ENCODE measurements at places on chromosomes 3 and 15.
A peak's percentile ranks its signal among the peaks of the same experiment; 100 is the strongest.

- no peak for DNase-seq
These were observed 51.7 kb downstream of the PLS1 start for GRCh38 chr3:142647856-142648255.

DNA sequence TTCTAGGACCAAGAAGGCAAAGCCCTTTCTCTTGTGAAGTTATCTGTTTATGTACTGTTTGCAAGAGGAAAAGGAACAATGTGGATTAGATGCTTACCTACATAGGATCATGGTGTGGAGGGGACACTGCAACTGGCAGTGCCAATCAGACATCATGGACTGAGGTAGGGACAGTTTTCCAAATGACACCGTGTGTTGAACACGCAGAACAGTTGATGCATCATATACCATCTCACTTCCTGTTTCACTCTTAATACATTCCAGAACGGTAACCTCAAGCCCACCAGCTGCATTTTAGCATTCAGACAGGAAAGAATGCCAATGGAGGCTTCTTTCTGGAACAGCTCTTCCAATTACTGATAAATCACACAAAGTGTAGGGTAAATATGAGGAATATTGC is 397.7 kb upstream of the LMCD1 start:
- DNase-seq: no peak

- no peak for DNase-seq
These were observed 159.1 kb downstream of the ATG7 start for GRCh38 chr3:11431319-11431718.

DNA sequence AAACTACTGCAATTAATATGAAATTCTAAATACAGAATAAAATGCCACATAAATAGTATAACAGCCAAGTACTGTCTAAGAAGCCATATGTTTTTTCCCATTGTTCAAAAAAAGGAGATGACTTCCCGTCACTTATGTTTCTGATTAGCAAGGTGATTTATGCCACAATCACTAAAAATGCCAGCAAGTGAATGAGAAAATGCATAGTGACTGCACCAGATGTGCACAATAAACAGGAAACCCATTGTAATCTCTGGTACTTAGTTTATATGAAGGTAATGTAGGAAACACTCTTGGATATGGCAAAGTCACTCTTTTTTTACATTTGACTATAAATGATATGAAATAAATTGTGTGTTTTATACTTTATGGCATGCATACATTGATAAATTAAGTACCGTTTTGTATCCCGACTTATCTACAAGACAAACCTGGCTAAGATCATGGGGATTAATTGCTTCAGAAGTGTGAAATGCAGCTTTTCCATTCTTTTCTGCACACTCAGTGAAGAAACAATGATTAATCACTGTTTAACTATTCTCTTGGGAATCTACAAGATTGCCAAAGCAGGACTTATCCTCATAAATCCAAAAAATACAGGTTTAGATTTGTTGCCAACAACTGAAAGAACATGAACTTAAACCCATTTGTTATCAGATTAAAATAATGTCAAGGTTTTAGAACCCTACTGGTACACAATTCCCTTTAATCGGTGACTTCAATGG is 164.5 kb downstream of the TBC1D5 start:
- DNase-seq: no peak

GRCh38 chr3:178586076-178586475 is 49.8 kb downstream of the KCNMB2 start:
- DNase-seq: no peak

GRCh38 chr3:115688418-115688817 is 65.1 kb downstream of the GAP43 start:
- no peak for DNase-seq

GRCh38 chr15:65032801-65033537 is 3.5 kb upstream of the MTFMT start:
- peak; percentile 82 for DNase-seq

DNA sequence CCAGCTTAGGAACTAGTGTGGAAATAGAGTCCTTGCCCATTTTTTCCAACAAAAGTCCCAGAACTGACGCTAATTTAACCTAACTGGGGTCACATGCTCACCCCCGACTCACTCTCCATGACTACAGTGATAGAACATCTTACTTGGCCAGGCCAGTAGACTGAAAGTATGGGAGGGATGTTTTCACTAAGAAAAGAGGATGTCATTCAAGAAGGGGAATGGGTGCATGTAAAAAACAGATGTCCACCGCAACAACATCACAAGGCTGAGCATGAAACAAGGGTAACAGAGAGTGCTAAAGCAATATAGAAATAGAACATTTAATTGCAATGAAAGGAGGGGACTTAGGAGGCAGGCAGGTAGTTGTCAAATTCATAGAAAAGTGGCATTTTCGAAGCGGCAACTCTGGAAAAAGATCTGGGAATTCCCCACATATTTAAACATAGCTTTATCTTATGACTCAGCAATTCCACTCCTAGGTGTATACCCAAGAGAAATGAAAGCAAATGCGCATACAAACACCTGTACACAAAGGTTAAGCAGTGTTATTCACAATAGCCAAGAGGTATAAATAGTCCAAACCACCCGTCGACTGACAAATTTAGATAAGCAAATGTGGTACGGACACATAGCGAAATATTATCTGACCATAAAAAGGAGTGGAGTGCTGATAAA is 41.1 kb upstream of the UBE2E2 start:
- peak; percentile 23 for DNase-seq

DNA sequence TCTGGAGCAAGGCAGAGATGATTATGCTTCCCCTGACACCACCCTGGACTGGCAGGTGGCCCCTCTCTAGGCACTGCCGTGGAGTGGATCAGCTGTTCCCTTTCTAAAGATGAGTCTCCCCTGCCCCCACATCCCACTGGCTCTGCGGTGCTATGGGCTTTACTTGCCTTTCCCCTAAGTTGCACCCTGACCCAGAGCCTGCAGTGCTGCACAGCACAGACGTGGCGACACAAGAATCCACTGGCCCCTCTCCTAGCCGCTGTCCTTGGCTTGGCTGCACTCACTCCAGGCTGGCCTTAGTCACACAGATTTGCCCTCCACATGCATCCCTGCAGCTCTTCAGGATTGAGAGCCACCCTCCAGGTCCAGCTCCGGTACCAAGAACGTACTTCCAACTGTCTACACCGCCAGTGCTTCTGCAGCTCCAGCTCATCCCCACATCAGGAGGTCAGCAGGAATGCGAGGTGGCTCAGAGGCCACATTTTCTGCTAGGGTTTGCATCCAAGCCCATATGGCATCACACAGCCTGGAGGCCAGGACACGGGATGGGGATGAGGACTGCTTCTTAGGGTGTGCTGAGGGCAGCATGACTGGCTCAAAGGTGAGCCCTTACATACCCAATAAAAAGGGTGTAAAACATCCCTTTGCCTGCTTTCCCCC is 82.4 kb upstream of the RASGRF1 start:
- DNase-seq: no peak

DNA sequence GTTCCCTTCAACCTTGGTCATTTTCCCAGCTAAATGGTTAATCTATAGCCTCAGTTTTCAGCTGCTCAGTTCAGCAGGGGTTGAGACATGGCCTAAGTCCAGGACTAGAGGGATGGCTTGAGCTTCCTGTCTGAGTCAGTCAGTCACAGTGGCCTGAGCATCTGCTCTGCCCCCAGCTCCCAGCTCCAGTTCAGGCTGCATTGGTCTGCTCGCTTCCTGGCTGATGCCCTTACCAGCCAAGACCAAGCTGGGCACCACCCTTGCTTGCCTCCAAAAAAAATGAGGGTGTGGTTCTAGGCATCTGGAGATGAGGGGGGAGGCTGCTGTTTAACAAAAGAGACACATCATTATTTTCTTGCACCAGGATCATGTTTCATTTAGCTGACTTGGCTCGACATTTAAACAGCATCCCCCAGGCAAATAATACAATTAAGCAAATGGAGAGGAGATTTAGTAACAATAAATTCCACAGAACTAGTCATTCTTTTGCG is 70.7 kb downstream of the WNT5A start:
- no peak for DNase-seq

- DNase-seq: no peak
These were observed 288.7 kb downstream of the EPHB1 start for GRCh38 chr3:135083756-135084155.

DNA sequence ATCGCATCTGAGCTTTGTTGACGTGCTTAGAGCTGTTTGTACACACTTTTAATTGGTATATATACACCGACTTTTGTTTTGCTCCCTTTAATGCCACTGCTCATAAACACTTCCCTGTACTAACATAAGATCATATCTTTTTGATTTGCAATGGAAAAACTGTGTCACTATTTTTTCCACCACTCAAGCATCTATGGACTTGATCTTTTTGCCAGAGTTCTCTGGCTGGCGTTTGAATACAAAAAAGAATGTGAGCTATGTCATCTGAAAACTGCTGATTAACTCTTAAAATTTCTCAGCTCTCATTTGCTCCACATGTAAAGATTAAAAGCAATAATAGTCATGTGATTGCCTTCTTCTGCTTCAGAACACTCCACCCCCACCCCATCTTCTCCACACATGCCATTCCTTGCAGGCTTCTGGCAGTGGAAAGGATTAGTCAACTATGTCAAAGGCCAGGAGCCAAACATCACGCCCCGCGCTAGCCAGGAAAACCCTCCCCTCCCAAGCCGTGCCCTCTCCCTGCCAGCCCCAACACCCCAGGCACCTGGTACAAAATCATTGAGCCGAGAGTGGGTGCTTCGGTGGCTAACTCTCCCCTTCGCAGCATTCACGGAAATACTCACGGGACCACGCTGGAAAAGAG is 123.4 kb upstream of the MEF2A start:
- DNase-seq: peak; percentile 22

- no peak for DNase-seq
These were observed 172.9 kb downstream of the ITPR1 start for GRCh38 chr3:4666071-4666470.

GRCh38 chr15:78837543-78837942 is 26.3 kb upstream of the ADAMTS7 start:
- DNase-seq: no peak

GRCh38 chr3:126816986-126817777 is 113.1 kb downstream of the CHCHD6 start:
- DNase-seq: no peak

DNA sequence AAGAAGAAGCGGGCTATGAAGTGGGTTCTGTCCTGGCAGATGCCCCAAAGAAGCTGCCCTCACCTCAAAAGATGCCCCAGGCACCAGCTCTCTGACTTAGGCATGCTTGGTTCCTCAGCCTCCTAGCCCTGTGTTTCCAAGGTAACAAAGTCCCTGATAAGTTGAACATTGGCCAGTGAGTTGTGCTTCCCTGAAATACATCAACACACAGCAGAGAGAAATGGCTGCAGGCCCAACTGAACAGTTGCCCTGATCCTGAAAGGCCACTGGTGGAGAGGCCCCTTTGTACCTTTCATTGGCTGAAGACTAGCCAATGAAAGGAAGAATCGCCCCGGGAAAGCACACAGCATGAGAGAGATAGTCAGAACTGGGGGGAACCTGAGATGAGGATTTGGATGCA is 169.9 kb upstream of the CTNNB1 start:
- DNase-seq: no peak

DNA sequence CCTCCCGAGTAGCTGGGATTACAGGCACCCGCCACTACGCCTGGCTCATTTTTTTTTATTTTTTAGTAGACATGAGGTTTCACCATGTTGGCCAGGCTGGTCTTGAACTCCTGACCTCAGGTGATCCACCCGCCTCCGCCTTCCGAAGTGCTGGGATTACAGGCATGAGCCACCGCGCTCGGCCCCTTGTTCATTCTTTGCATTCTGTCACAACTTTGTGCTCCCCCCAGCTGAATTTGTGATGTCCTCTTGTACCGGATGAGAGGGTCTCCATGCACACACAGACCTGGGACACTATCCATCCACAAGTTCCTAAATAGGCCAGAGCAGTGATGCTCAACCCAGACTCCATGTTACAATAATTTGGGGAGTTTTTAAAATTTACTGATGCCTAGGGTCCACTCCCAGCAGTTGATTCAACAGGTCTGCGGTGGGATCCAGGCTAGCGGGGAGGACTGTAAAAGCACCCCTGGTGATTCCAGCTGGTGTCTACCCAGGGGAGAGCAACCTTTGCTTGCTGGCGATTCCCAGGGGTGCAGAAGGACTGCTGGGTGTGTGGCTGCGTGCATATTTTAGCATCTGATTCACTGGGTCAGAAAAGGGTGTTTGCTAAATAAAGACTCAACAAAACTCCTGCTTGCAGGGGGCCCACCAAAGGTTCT is 1.0 kb downstream of the RASSF1 start:
- peak; percentile 46 for DNase-seq

- DNase-seq: no peak
These were observed 18.7 kb downstream of the PDE8A start for GRCh38 chr15:85000189-85000864.

DNA sequence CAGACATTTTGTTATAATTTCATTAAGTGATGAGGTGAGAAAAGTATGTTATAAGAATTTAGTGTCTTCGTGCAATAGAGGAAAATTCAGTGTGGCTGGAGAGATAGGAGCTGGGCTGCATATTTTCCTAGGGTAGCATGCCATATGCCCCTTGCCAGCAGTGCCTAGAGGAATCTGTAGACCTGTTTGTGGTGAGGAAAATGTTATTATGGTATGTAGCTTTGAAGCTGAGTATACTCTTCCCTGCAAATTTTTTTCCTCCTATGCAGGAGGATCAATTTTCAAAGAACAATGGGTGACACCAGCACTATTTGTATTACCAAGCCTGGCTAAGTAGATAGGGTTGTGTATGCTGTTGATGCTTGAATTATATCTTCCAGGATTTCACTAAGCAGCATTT is 200.6 kb downstream of the EDEM1 start:
- DNase-seq: no peak

GRCh38 chr15:82186719-82187406 is 75.7 kb downstream of the EFL1 start:
- no peak for DNase-seq

- no peak for DNase-seq
These were observed 5.4 kb upstream of the SEC11A start for GRCh38 chr15:84721371-84721770.

GRCh38 chr3:134677987-134678308 is 27.1 kb upstream of the KY start:
- no peak for DNase-seq

GRCh38 chr3:160134454-160134853 is 90.8 kb upstream of the C3orf80 start:
- no peak for DNase-seq

GRCh38 chr3:60351481-60351880 is 899.8 kb downstream of the FHIT start:
- no peak for DNase-seq

- no peak for DNase-seq
These were observed 75.4 kb upstream of the POMGNT2 start for GRCh38 chr3:43181202-43181821.

GRCh38 chr3:16801223-16801622 is 83.5 kb upstream of the PLCL2 start:
- peak; percentile 72 for DNase-seq

DNA sequence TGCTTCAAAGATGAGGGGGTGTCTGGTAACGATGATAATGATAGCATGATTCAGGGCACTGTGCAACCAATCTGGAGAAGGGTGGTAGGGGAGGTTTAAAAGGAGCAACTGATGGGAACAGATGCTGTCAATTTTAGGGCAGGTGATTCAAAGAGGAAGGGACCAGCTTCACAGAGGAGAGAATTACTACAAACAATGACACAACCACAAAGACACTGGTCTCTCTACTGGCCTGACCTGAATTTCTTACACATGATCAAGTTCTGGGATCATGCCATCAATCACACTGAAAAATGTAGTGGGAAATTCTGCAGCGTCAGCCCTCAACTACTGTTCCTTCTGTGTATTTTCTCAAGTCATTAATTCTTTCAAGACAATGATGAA is 2.6 kb upstream of the CDV3 start:
- DNase-seq: no peak

- no peak for DNase-seq
These were observed 125.5 kb upstream of the BHLHE40 start for GRCh38 chr3:4853749-4854140.
